NCI-H226 (cell line): ENCODE measurements at places on chromosomes 3 and 15.

- DNase-seq = no peak
Observed at GRCh38 chr3:183897606-183898005, 12.9 kb upstream of the PARL start.

GRCh38 chr3:177329854-177330253 is 132.6 kb upstream of the TBL1XR1 start:
- no peak for DNase-seq

- DNase-seq = no peak
Observed at GRCh38 chr15:72365844-72366243, 10.0 kb downstream of the HEXA start.

DNA sequence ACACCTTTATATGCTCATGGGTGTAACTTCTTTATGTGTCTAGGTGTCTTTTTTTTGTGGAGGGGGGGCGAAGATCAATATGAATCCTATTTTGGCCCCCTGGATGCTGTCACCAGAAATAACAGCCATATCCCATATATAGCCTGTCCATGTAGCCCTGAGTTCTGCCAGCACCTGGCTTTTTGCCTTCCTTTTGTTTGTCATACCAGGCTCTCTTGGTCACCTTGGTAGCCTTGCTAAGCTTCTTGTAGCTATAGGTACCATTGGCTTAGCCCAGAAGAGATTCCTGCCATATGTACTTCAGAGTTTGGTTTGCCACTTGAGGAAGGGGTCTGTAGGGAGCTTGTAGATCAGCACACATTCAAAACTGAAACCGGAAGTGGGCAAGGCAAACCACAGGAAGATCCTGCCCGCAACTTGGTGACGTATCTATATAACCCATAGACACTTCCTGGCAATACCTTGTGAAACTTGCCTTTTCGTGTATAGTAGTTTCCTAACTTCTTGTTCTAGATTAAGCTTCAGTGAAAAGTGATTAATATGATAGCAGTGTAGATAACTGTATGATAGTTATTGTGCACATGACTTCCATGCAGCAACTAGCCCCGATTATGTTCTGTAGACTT is 11.9 kb downstream of the RASA2 start:
- no peak for DNase-seq

DNA sequence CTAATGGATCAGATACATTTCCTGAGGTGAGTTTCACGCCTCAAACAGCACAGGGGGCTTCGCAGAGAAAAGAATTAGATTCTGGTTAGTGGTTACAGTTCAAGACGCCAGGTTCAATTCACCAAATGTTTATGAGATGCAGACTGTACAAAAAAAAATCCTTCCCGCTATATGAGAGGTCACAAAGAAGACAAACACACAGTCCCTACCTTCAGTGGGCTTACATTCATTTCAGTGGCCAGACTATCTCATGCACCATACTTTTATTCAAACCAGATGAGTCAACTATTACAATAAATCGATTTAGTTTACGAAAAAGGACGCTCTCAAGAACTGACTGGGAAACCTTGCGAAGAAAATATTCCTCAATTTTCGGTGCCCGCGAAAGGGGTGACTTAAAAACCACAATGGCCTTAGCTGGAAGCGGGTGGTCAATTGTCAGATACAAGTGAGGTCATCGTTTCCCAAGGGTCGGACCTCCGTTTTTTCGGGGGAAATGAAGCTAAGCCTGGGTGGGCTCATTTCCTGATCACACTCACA is 695 bp downstream of the METTL6 start:
- DNase-seq = no peak

DNA sequence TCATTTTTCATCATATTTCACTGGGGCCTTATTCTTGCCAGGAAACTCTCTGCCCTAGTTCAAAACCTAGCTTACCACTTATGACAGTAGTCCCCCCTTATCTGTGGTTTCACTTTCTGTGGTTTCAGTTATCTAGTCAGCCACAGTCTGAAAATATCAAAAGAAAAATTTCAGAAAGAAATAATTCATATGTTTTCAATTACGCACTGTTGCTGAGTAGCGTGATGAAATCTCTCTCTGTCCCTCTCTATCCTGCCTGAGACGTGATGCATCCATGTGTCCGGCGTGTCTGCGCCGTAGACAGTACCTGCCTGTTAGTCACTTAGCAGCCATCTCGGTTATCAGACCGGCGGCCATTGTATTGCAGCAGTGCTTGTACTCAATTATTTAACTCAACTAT is 369.9 kb upstream of the MCTP2 start:
- no peak for DNase-seq

- DNase-seq = peak; percentile 30
Observed at GRCh38 chr3:89360156-89360555, 252.7 kb downstream of the EPHA3 start.

GRCh38 chr15:78363381-78363734 is 23.2 kb downstream of the CRABP1 start:
- DNase-seq = no peak

DNA sequence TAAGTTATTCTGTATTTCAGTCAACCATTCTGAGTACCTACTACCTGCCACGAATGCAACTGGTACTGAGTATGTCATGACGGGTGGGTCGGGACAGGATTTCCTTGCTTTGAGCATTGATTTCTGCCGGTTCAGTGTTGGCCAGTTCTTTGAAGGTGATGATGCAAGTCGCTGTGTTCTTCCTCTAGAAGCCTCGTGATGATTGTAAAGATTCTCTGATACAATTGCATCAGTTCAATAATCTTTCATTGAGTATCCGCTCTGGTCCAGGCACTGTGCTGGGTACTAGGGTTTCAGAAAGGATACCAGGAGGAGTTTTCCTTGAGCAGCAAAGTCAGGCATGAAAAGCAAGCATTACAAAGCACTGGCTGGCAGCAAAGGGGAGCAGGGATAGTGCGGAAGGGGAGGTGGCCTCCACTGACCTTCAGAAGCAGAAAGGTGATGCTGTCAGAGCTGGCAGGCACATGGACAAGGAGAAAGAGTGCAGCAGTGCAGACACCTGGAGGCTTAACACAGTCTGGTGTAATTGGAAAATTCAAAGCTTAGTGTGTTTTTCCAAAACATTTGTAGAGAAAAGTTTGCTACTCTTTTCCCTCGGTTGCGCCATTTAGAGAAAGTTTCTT is 100.1 kb downstream of the RPL39L start:
- DNase-seq = no peak

DNA sequence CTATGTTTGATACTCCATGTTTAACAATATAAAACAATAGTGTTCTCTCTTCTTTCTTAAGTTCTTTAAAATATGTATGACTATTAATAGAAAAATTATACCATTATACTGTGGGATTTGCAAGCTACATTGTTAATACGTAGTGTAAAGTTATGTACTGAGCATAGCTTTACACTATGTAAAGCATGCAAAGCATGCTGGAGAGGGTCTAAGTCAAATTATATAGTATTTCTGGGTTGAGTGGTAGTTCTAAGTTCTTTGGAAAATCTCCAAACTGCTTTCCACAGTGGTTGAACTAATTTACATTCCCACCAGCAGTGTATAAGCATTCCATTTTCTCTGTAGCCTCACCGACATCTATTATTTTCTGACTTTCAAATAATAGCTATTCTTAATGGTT is 253.0 kb downstream of the RAP2B start:
- DNase-seq = no peak

GRCh38 chr3:127674790-127675189 is 2.0 kb downstream of the ABTB1 start:
- no peak for DNase-seq

- DNase-seq = no peak
Observed at GRCh38 chr3:54312156-54312899, 190.0 kb downstream of the CACNA2D3 start.

DNA sequence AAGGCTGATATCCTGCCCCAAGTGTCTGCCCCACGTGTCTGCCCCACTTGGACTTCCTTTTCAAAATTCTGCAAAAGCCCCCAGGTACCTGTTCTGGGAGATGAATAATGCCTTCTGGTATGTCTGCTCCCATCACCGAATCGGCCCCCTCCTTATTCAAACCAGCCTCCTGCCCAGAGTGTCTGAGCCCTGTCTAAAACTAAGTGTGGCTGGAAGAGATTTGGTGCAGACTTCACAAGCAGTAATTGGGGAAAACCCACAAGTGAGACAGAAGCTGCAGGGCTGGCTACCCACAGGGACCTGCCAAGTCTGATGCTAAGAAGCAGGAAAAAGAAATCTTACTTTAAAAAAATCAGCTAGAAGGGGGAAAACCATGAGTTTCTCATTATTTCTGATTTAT is 85.1 kb downstream of the DUT start:
- DNase-seq = no peak

- DNase-seq = peak; percentile 22
Observed at GRCh38 chr3:178392511-178392926, 143.7 kb upstream of the KCNMB2 start.

DNA sequence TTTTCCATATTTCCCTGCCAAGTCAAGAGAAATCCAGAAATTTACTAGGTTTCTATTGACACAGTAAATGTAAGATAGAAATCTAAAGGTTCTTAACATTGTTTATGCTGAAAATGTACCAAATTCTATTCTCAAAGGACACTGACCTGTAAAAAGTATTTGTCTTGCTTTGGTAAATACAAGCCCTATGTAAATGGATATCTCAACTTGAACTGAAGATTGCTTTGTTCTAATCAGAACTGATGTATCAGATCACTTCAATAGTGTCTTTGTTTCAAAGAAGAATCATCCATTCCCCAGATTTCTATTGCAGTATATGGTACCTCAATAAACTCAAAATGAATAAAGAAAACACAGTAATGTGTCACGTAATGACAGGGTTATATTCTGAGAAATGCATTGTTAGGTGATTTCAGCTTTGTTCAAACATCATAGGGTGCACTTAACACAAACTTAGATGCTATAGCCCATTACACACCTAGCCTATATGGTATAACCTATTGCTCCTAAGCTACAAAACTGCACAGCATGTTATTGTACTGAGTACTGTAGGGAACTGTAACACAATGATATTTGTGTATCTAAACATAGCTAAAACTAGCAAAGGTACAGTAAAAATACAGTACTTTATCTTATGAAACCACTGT is 143.5 kb upstream of the NECTIN3 start:
- DNase-seq = no peak

DNA sequence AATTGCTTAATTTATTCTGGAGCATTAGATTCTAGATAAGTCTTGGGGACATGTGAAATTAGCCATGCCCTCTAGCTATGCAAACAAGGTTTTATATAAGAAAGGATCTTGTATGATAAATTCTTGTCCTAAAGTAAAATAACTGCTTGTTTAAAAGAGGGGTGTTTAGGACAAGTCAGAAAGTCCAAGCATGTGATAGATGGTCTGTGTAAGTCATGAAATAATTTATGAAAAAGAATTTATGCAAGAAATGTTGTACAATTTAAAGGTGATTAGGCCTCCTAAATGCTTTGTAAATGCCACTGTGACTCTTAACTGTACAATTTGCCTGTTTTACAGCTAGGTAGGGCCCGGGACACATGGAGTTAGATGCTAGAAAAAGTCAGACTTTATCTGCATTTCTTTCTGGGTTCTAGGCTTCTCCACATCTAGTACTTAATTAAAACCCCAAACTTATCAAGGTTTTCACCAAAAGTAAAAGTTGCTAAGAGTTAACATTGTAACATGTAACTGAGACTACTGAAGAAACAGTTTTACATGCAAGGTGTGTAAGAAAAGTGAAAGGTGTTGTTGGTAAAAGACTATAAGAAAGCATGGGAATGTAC is 13.2 kb downstream of the LINS1 start:
- peak; percentile 43 for DNase-seq

DNA sequence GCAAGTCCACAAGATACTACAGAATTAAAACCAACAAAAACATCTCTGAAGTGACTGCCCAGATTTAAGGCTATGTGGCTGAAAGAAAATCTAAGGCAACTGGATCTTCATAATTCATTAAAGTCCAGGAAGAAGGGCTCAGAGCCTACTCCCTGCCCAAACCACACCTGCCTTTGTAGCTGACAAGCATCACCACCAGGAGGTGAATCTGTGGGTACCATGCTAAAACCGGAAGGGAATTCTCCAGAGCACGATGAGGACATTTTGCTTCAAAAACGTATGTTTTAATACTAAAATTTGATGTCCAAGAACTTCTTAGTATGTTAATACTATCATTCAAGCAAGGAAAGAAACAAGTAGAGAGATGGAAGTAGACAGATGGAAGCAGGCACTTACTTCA is 495.9 kb upstream of the NECTIN3 start:
- no peak for DNase-seq
